ENCODE measurements at places on chromosomes 2 and 18.

- no peak for DNase-seq
Measured at GRCh38 chr2:69154106-69154505, 141.1 kb downstream of the ANTXR1 start.

- DNase-seq: no peak
Measured at GRCh38 chr2:16482460-16482859, 183.2 kb downstream of the CYRIA start.

DNA sequence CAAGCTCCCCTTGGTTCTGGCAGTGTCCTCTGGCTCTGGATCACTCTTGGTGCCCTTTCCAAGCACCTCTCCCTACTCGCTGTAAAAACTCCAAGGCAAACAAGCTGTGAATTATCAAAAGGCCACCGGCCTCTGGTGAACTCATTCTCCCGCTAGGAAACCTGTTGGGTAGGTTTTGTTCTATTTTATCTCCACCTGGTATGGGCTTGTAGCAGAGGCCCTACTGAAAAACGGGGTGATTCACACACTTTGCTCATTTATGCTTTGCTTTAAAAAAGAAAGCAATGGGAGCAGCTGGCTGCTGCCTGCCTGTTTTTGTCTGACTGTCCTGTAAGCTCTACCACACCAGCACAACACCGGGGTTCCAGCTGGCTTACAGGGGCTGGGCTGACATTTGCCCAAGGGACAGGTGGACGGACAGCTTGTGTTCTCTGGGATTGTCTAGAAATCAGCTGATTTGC is 56.8 kb downstream of the SH3BP4 start:
- no peak for DNase-seq

DNA sequence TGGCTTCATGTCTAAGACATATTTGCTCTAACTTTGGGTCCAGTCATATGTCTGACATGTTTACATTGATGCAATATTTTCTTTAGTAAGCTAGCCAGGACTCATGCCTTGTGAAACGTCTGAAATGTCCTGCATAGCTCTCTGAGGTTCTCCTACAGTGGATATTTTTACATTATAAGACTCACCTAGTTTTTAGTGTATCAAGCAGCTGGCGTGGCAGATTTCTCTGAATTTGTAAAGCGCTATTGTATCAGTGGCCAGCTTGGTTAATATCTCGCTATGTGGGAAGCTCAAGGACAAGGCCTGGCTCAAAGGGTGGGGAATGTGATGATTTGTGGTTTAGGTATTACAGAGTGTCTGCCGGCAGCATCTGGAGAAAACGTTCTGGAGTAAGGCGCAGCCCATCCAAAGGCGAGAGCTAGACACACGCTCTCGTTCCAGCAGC is 164.3 kb downstream of the LTBP1 start:
- DNase-seq: no peak
